ENCODE measurements at places on chromosomes 13 and 19. TPM values are rescaled to one million over a fixed set of nuclear protein-coding genes. Genes with fewer than 3 reads are reported as not detected.

DNA sequence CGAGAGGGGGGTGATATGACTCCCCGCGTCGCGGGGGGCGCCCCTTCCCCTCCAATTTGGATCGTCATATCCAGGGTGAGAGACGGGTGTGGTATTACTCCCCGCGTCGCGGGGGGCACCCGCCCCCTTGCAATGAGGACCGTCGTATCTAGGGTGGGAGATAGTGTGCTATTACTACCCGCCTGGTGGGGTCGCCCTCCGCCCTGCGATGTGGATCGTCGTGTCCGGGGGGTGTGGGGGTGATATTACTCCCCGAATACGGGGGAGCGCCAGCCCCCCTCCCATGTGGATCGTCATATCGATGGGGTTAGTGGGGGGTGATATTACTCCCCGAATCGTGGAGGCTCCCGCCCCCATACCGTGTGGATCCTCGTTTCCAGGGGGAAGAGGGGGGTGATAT lies 29.2 kb upstream of the RGCC start:
- no peak for DNase-seq

- DNase-seq: no peak
These were observed 41.2 kb upstream of the USPL1 start for GRCh38 chr13:30576528-30576927.

DNA sequence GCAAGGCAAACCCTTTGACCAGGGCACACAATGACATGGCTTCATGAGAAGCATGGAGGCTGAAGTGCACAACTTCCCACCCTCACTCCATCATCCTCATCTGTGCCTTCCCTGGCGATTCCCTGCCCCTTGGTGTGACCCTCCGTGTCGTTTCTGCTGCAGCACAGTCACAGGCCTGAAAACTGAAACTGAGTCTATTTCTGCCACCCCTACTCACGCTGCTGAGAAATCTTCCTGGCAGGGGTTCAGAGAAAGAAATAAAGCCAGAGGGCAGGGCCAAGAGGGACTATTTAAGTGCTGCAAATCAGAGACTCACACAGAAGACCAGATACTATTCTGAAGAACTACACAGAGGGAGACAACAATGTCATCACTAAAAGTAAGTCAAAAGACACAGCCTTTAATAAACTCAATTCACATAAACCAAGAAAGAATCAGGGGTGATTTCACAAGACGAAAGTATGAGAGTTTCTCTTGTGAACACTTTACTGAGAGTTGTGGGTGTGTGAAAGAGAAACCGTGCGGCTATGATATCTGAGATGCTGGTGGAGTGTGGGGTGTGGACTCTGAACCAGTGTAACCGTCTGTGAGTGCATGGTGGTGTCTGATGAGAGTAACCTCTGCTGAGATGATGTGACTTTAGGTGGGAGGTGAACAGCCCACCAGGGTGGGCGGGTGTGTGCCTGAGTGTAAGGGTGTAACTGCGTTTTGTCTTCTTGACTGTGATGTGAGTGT lies 23.5 kb downstream of the LGALS16 start:
- DNase-seq: no peak

DNA sequence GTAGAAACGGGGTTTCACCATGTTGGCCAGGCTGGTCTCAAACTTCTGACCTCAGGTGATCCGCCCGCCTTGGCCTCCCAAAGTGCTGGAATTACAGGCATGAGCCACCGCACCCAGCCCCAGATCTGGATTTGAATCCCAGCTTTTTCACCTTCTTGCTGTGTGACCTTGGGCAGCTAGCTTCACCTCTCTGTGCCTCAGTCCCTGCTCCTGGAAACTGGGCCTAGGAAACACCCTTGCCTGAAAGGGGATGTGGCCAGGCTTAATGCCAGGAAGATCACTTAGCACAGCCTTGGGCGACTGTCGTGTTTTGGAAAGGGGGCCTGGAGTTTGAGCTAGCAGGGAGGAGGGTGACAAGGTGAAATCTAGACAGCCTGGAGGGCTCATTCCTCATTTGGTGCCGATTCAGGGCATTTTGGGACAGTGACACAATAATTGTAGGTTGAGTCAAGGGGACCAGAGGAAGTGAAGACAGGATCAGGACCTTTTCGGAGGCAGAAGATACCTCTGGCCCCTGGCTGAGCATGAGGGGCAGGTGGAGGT lies 1.8 kb downstream of the PGPEP1 start:
- no peak for DNase-seq

- DNase-seq: no peak
These were observed 191.2 kb downstream of the USP12 start for GRCh38 chr13:26980099-26981031.

DNA sequence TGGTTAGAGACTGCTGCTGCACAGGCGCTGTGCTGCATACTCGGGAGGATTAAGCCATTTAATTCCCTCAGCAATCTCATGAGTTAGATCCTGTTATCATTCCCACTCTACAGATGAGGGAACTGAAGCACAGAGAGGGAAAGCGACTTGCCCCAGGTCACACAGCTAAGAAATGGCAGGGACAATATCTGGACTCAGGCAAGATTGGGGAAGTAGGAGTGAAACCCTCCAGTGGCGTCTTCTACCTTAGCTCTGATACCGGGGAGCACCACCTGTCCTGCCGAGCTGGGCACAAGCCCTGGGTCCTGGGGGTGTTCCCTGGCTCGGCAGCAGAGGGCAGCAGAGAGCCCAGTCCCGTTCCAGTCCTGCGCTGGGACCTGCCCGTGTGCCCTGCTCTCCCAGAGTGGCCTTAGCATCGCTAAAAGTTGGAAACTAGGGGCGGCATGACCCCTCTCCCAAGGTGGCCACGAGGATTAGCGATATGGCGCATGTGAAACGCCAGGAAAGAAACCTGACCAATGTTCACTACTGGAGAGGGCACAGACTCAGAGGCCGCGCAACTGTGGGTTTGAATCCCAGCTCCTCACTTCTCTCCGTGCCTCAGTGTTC lies 20.5 kb downstream of the CYTH2 start:
- DNase-seq: peak; percentile 91

DNA sequence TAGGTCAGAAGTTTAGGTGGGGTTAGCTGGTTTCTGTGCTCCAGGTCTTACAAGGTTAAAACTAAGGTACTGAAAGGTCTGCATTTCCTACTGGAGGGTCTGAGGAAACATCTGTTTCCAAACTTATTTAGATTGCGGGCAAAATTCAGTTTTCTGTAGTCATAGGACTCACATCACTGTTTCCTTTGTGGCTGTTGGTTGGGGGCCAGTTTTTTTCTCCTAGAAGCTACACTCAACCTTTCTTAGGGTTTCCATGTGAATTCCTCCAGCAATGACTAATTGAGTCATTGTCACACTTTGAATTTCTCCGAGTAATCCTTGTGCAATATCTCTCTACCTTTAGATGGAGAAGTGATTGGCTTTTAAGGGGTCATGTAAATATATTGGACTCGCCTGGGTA lies 773.4 kb upstream of the SLITRK1 start:
- no peak for DNase-seq

GRCh38 chr13:73722120-73722519 lies 412.1 kb downstream of the KLF12 start:
- peak; percentile 18 for DNase-seq

DNA sequence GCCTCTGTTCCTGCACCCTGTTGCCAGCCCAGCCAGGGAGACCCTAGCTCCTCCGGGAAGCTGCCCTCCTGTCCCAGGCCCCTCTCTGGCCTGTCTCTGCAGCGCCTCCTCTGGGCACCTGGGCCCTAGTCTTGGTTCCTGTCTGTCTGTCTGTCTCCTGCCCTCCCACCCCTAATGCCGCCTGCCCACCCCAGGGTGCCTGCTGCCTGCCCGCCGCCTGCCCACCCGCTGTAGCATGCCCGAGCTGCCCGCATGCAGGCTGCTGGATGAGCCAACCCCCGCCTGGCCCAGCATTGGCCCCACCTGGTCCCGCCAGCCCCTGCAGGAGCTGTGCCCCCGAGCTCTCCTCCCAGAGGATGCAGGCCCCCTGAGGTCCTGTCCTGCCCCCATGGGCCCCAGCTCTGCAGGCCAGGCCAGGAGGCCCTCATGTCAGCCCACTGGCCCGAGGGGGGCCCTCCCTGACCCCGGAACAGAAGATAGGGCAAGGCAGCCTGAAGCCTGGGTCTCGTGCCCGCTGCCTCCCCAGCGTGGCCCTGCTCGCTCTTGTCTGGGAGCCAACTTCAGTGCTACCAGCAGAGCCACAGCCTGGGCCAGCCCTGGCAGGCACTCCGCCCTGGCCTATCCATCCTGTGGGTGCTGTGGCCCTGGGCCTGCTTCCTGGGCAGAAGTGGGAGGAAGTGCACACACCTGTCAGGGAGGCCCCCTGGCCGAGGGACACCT lies 5.2 kb downstream of the MAP2K7 start:
- peak; percentile 17 for DNase-seq

GRCh38 chr13:45257638-45258333 lies 56.9 kb upstream of the KCTD4 start:
- DNase-seq: no peak

PSPN gene
- 2.9 TPM for total RNA-seq

TMTC4 gene
- 45.4 TPM for total RNA-seq

ZNF585A gene
- 7.3 TPM for total RNA-seq

DCT gene
- total RNA-seq: not detected

PEX11G gene
- 3.9 TPM for total RNA-seq

PRSS57 gene
- total RNA-seq: not detected
